ENCODE measurements at places on chromosomes 2 and 18. TPM values are rescaled to one million over a fixed set of nuclear protein-coding genes. Genes with fewer than 3 reads are reported as not detected.

GRCh38 chr18:23921716-23922285 lies 92.8 kb upstream of the TTC39C start:
- DNase-seq: no peak

DNA sequence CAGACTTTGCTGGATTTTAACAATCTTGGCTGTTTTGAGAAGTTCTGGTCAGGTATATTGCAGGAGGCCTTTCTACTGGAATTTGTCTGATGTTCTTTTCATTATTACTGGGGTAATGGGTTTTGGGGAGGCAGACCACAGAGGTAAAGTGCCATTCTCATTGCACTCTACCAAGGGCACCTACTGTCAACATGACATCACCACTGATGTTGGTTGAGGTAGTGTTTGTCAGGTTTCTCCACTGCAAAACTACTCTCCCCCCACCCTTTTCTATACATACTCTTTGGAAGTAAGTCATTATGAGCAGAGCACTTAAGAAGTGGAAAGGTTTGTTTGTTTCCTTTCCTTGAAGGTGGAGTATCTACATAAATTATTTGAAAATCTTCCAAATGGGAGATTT lies 27.0 kb downstream of the PRKD3 start:
- DNase-seq: no peak

TNS1 gene
- 5.1 TPM for total RNA-seq

INPP5D gene
- total RNA-seq: 7.1 TPM

DYSF gene
- total RNA-seq: 8.5 TPM

LOXL3 gene
- 22.4 TPM for total RNA-seq

Data from H1 (cell line).